Esophagus muscularis mucosa (tissue), 4 donors: ENCODE measurements at places on chromosomes 6 and 20.

GRCh38 chr6:29965873-29966601, 23.7 kb downstream of the HLA-A start:
- no peak for DNase-seq

- DNase-seq: no peak
Measured at GRCh38 chr6:70724524-70724923, 56.8 kb downstream of the SMAP1 start.

- DNase-seq: no peak
Measured at GRCh38 chr6:41549673-41550072, 3.5 kb downstream of the FOXP4 start.

- DNase-seq: no peak
Measured at GRCh38 chr20:36274181-36274841, 31.8 kb upstream of the DLGAP4 start.

GRCh38 chr6:8334113-8334512, 101.2 kb downstream of the SLC35B3 start:
- no peak for DNase-seq

- DNase-seq: no peak
Measured at GRCh38 chr6:168223755-168224154, 95.8 kb downstream of the DACT2 start.

DNA sequence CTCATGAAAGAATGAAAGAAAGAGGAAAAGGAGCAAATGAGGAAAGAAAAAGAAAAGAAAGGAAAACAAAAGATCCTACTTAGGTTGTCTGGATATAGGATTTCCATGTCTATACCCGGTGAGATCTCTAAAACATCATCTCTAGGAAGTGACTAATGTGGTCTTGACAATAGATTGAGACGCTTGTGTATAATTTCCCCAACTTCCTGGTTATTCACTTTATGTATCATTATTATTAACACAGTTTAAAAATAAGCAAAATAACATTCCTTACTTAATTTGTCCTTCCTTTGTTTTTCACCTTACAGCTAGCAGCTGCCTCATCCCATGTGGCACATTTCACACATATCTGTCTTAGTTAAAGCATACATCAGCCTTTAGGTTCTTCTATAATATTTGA, 27.0 kb downstream of the LAMA4 start:
- no peak for DNase-seq

- no peak for DNase-seq
Measured at GRCh38 chr20:12924126-12924525, 84.6 kb upstream of the SPTLC3 start.

GRCh38 chr20:56733967-56734366, 104.9 kb downstream of the TFAP2C start:
- DNase-seq: no peak

- DNase-seq: no peak
Measured at GRCh38 chr6:28235912-28236452, 10.9 kb downstream of the ZSCAN9 start.

GRCh38 chr6:25157183-25157582, 122.0 kb upstream of the CARMIL1 start:
- DNase-seq: no peak

DNA sequence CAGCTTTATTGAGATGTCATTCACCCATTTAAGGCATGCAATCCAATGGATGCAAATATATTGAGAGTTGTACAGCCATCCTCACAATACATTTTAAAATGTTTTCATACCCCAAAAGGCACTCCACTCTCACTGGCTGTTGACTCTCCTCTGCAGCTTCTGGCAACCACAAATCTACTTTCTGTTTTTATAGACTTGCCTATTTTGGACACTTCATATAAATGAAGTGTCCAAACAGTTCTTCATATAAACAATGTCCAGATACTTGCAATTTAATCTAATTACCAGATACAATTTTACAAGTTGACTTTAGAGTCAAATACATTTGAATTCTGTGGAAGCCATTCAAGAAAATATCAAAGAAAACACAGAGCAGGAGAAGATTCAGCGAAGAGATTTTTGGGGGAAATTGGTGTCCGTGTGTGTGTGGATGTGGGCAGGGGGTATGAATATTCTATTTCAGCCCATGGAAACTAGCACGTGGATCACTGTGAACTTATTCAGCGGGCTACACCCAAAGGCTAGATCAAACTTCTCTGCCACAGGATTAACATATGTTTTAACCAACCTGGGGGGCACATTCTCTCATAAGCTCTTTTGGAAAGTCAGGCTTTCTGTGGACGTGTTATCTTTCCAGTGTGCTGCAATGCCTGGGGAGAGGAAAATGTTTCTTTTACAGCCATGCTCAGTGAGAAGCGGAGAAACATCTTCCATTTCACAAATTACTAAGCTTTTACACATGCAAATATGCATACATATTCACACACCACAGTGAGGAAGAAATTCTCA, 73.9 kb downstream of the PLG start:
- DNase-seq: no peak

GRCh38 chr6:41167173-41167963, 4.5 kb upstream of the TREM2 start:
- DNase-seq: peak; percentile 86

GRCh38 chr6:81169166-81169565, 583.3 kb downstream of the TENT5A start:
- DNase-seq: no peak

- no peak for DNase-seq
Measured at GRCh38 chr20:63574829-63575743, 1.0 kb upstream of the HELZ2 start.

GRCh38 chr6:118894425-118895260, 691 bp downstream of the ASF1A start:
- no peak for DNase-seq

GRCh38 chr6:96735332-96735731, 101.9 kb downstream of the GPR63 start:
- no peak for DNase-seq

DNA sequence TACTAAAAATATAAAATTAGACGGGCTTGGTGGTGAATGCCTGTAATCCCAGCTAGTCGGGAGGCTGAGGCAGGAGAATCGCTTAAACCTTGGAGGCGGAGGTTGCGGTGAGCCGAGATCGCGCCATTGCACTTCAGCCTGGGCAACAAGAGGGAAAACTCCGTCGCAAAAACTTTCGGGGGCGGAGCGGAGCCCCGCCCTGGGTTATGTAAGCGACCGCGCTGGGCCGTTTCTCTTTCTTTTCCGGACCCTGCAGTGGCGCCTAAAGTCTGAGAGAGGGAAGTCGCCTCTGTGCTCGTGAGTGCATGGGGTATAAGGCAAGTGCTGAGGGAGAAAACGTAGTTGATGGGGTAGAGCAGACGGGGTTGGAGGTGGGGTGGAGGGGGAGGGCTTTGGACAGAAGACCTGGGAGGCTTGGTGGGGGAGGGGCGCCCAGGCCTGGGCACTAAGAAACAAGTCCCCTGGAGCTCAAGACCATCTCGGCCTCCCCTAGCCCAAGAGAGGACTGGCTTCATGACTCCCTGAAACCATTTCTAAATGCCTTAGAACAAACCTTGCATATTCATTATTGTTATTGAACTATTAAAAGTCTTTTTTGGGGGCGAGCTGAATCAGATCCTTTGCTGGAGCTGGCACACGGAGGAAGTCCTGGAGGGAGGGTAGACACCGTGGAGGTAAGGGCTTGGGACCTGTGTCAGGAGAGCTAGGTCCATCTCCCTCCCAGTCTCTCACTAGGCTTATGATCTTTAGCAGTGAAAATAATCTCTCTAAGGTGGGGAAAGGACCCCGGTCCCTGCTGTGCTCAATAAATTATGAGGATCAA, 2.7 kb upstream of the MICA start:
- peak; percentile 97 for DNase-seq

DNA sequence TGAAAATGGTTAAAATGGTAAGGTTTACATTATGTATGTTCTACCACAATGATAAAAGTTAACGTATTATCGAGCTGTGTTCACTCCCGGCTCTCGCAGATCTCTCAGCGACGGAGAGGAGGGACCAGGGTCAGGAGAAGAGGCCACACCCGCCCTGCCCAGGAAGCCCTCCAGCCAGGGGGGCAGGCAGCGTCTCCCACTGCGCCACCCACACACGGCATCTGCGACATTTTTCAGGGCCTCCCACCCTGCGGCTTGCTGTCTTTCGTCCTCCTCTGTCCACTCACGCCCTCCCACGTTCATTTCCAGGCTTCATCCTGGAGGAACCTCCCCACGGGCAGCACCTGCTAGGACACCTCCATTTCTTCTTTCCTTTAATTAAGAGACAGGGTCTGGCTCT, 43.3 kb downstream of the ZBTB46 start:
- DNase-seq: no peak

DNA sequence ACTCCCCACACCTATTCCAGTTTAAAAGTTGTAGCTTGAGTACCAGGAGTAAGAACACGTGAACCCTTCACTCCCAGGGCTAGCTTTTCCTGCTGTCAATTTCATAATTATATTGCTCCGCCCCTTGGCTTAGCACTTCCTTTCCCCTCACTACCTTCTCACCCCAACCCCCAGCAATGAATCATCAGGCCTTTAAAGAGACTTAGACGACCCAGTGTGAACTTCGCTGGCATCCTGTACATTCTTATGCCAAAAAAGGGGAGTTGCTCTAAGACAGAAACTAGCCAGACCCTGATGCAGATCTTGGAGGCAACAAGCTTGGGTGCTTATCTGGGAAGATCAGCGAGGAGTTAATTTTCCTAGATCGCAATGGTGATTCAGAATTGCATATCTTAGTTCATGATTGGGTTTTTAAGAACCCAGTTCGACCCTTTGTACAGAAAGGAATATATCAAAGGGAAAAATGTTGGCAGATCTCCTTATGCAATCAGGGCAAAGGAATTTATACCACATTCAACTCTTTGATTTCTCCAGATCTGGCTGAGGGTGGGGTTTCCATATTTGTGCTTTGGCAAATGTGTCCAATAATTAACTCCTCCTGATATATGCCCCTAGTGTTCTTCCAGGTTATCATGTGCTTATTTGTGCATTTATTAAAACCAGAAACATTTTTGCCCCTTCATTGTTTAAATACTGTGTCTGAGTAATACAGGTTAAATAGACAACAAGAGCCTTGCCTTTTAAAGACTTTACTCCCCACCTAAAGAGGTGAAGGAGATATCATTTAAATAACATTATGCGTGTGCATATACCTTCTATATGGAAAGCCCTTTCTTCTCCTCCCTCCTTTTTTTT, 8.1 kb upstream of the ATXN1 start:
- no peak for DNase-seq

DNA sequence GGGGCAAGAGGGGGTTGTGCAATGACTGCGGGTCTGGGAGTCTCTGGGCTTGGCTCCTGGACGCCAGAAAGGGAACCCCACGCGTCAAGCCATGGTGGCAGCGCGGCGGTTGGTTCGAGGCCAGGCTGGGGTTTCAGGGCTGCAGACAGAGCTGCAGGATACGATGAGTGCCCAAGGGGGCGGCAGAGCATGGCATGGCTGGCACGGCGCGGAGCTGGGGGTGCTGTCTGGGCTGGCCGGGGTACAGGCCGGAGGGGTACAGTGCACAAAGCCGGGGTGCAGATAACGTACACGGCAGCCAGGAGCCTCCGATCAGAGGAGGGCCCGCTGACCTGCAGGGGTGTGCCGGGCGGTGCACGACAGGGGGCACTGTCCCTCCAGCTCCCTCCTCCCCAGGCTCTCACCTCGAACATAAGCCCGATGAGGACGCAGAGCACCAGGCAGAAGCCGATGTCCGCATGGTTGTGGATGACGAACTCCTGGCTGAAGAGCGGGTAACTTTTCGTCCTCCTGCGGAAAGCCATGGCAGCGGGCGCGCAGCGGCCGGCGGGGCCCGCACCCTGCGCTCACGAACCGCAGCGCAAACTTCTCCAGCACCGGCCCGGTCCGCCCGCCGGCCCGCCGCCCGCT, 353 bp downstream of the TRAM2 start:
- no peak for DNase-seq

DNA sequence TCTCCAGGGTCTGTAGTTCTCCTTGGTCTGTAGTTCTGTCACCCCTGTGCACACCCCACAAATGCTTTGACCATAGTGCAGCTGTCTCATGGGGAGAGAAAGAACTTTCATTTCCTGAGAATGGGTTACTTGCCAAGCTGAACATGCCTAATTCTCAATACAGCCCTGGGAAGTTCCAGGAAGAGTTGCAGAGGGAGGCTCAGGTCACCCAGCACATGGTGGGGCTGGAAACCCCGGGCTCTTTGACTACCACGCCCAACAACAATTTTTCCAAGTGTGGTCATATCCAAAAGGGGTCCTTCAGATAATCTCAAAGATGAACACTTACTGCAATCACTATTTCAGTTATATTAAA, 2.2 kb upstream of the PTPRA start:
- no peak for DNase-seq

DNA sequence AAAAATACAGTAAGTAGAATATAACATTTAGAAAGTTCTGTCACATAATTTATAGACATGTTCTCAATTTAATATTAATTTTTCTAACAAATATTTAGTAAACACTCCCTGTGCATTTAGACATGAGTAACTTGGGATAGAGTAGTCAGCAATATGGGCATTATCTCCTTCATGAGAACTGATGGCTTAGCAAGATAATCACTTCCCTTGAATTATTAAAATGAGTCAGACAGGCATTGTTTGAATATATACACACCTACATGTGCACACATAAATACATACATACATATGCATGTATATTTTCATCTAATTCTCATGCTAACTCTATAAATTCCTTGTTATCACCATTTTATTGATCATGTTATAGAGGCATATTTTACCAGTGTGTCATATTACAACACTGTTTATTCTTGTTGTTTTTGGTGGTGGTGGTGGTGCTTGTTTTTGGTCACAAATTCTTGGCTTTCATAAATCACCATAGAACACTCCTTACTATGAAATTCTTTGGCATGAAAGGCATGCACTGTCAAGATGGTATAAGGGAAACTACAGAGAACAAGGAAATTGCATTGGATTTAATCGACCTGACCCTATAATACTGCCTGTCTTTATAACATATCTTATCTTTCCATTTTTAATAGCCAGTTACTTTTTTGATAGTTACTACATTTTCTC, 434.5 kb upstream of the MANEA start:
- no peak for DNase-seq

DNA sequence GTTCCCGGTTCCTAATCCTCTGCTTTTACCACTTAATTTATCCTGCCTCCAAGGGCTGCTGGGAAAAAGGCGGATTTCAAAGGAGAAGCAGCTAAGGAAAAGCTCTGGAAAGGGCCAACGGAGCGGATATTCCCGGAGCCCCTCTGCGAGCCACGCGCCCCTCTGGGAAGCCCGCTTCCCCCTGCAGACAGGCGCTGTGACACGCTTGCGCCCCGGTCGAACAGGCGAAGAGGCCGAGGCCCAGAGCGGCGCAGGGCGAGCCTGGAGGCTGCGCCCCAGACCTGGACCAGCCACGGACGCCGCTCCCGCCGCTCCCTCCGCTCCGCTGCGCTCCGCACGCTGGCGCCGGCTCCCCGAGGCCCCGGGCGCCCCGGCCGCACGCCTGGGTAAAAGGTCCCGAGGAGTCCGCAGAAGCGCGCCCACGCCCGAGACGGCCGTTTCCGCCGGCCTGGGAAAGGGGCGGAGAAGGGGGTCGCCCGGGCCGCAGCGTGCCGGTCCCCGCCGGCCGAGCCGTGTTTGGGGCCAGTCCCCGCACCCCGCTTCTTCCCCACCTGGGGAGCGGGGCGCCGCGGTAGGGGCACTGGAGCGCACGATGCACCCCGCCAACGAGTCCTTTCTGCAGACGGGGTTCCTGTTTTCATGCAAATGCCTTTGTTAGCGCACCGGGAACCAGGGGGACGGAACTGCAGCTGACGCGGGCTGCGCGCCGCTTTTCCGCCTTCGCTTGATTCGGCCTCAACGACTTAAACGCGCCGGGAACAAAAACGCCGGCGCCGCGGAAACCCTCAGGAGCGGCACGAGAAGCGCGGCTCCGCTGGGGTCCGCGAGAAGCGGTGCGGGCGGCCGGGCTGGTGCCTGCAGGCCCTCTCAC, 91.9 kb upstream of the SIRPA start:
- no peak for DNase-seq

- no peak for DNase-seq
Measured at GRCh38 chr6:37535759-37536490, 36.2 kb upstream of the CCDC167 start.
